ENCODE measurements at places on chromosomes 4 and X. TPM values are rescaled to one million over a fixed set of nuclear protein-coding genes. Genes with fewer than 3 reads are reported as not detected.

MAGEA2 gene
- 1.4 TPM for polyA plus RNA-seq

MAGEB2 gene
- not detected for polyA plus RNA-seq

CT45A1 gene
- not detected for polyA plus RNA-seq

BMP3 gene
- polyA plus RNA-seq: not detected

MAGEA9B gene
- 0.35 TPM for polyA plus RNA-seq

NRK gene
- polyA plus RNA-seq: 0.99 TPM

PAGE4 gene
- polyA plus RNA-seq: 0.50 TPM

BGN gene
- 2.7 TPM for polyA plus RNA-seq

TTC29 gene
- polyA plus RNA-seq: not detected

GATA1 gene
- 0.05 TPM for polyA plus RNA-seq

PNCK gene
- polyA plus RNA-seq: 6.3 TPM

CPE gene
- polyA plus RNA-seq: 10.2 TPM

MAGEA1 gene
- not detected for polyA plus RNA-seq

BEND2 gene
- polyA plus RNA-seq: not detected

MCF2 gene
- 0.30 TPM for polyA plus RNA-seq

MAOA gene
- 2.6 TPM for polyA plus RNA-seq

SMIM14 gene
- 22.6 TPM for polyA plus RNA-seq

ALB gene
- polyA plus RNA-seq: 0.12 TPM

SPANXB1 gene
- polyA plus RNA-seq: 0.57 TPM

ZDHHC9 gene
- 18.1 TPM for polyA plus RNA-seq

TBCK gene
- polyA plus RNA-seq: 10.5 TPM

ADH6 gene
- 0.06 TPM for polyA plus RNA-seq

TMPRSS11D gene
- polyA plus RNA-seq: not detected

UCHL1 gene
- 1,717 TPM for polyA plus RNA-seq

GLRA3 gene
- not detected for polyA plus RNA-seq

ITIH6 gene
- 0.02 TPM for polyA plus RNA-seq

GABRG1 gene
- 0.11 TPM for polyA plus RNA-seq

SCML2 gene
- 14.6 TPM for polyA plus RNA-seq

DKK2 gene
- 0.09 TPM for polyA plus RNA-seq

TXK gene
- not detected for polyA plus RNA-seq

TLR1 gene
- not detected for polyA plus RNA-seq

PLXNB3 gene
- 1.6 TPM for polyA plus RNA-seq

DMRTC1 gene
- polyA plus RNA-seq: not detected

YY2 gene
- 0.71 TPM for polyA plus RNA-seq

FAM149A gene
- polyA plus RNA-seq: 6.1 TPM

CSAG1 gene
- not detected for polyA plus RNA-seq

SPANXN4 gene
- polyA plus RNA-seq: not detected

MMRN1 gene
- not detected for polyA plus RNA-seq

ATP1B4 gene
- not detected for polyA plus RNA-seq

SHROOM3 gene
- polyA plus RNA-seq: 15.8 TPM

PPP3CA gene
- polyA plus RNA-seq: 4.5 TPM

USP51 gene
- 2.9 TPM for polyA plus RNA-seq

AWAT1 gene
- polyA plus RNA-seq: not detected

MAP7D2 gene
- polyA plus RNA-seq: 0.83 TPM
